T-helper 1 cell (primary cell): ENCODE measurements at places on chromosomes 4 and X.

GRCh38 chrX:17737710-17737985, 355 bp downstream of the SCML1 start:
- DNase-seq: peak; percentile 13

GRCh38 chr4:94897023-94897422, 139.3 kb downstream of the BMPR1B start:
- no peak for DNase-seq

- DNase-seq: no peak
Observed at GRCh38 chr4:158280856-158281255, 70.6 kb downstream of the TMEM144 start.

DNA sequence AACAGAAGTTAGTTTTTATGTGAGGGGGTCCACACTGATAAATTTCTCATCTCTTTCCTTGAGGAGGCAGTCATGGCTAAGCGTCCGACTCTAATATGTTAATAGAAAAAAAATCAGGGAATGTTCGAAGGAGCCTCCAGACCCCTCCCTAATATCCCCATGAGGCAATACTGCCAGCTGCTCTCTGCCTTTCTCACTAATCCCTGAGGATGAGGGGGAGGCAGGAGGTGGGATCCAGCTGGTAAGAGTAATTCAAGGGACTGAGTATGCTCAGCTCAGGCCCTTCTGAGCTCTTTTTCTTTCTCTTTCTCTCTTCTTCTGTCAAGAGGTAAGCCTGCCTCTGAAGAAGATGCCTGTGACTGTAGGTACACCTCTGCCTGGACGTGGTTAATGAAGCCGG, 51.7 kb downstream of the PIR start:
- no peak for DNase-seq

DNA sequence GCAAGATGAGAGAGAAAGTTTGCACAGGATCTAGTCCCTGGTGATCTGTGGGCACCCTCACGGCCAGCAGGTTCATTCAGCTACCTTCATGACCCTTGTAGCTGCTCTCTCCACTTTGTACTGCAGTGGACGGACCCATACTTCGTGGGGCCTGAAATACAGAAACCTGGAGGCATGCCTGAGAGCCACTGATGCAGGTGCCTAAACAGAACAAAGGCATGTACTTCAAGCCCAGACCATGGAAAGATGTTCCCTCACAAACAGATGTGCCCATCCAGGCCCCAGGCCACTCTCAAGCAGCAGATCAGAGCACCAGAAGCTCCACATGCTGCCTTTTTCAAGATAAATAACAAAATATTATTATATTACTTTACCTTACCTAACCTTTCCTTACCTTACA, 1629.0 kb downstream of the ARAP2 start:
- DNase-seq: no peak

GRCh38 chr4:53905941-53906377, 158.4 kb downstream of the CHIC2 start:
- no peak for DNase-seq

DNA sequence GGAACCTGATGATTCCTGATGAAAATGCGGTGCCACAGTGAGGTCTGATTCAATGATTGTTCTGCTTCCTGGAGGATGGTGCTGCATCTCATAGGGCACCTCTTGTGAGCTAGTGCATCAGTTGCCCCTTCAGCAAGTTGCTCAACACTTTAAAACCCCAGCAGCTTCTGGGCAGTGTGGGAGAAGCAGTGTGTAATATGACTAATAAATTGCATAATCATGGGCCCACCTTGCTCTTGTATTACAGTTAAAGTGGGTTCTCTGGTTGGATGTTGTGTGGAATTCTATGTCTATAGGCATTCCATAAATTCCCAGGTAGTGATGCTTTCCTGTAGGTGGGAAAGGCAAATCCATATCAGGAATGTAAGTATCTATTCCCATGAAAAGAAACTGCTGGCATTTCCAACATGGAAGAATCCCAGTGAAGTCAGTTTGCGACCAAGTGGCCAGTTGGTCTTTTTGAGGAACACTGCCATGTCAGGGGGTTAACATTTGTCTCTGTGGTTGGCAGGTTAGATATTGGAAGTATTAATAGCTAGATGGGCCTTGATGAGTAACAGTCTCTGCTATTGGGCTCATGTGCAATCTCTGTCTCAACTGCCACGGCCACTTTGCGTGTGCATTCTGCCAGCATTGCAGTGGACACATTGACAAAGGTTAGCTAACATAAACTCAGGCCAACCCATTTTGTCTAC, 121.1 kb upstream of the OTUD4 start:
- no peak for DNase-seq

DNA sequence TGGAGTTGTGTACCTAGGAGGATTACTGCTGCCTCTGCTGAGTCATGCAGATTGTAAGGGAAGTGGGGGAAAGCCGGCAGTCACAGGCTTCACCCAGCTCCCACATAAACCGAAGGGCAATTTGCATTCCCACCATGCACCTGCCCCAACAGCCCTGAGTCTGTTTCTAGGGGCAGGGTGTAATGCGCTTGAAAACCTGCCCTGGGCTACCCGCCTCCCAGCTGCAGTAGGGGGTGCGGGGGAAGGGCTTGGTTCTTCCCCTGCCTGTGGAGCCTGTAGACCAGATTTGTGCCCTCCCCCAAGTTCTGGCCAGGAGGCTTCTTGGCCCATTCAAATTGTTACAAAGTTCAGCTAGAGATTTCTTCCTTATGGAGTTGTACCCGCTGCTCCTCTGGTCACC, 269.2 kb upstream of the DDX53 start:
- no peak for DNase-seq

GRCh38 chr4:55323375-55323774, 22.7 kb upstream of the SRD5A3 start:
- no peak for DNase-seq

GRCh38 chrX:14776901-14777300, 96.0 kb downstream of the FANCB start:
- no peak for DNase-seq

DNA sequence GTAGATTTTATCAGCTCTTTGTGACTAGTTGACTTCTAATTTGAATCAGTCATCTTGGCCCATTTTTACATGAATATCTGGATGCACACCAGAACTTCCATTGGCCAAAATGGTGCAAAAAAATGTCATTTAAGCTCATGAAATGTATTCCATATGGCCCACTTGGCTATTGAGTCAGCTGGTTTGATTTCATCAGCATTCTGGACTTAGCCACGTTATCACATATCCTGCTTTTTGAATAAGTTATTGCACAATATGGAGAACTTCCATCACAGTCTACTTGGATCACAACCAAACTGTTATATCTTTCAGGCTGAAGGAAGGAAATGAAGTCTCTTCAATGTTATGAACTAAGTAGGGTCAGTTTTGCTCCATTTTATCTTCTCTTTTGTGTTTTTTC, 640.6 kb downstream of the PCDH7 start:
- DNase-seq: no peak

DNA sequence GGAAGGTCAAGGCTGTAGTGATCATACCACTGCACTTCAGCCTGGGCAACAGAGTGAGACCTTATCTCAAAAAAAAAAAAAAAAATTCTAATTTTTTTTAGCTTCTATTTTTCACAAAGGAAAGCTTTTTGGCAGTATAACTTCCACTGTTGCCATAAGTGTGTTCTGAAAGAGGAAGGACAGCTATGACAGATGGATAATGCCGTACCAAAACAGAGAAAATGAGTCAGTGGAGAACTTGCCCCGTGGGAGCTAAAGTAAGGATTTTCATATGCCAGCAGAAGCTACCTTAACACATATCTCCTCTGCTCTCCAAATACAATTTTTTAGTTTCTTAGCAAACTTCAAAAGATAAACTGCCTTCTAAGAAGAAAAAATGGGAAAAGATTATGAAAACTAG, 43.7 kb downstream of the RPS3A start:
- DNase-seq: no peak

DNA sequence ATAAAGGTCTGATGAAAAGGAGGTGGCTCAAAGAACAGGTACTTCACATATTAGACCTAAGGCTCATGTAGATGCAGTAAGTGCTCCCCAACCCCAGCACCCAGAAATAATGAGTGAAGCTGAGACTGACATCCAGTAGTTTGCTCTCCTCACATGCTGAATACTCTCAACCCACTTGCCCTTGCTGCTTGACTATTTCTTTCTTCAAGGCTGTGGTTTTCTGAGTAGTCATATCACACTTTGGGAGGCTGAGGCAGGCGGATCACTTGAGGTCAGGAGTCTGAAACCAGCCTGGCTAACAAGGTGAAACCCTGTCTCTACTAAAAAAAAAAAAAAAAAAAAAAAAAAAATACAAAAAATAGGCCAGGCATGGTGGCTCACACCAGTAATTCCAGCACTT, 51.5 kb upstream of the PRPS1 start:
- DNase-seq: no peak

DNA sequence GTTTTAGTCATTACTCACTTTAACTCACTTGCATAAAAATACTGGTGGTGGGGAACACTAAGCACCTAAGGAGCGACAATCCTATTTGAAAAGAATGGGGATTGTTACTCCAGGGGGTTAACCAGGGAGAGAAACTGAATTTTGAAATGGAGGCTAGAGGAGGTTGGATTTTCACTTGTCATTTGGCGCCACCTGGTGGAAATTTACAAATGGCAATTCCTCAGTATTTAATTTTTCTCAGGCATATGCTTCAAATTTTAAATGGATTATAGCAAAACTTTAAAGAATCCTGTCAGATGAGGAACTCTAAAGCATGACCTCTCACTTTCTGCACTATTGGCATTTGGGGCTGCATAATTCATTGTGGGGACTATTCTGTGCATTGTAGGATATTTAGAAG, 2.7 kb upstream of the GEMIN8 start:
- peak; percentile 55 for DNase-seq
